Stimulated activated CD4-positive, alpha-beta T cell treated with anti-CD3 and anti-CD28 coated beads, Interleukin-4, amount 100 ng/mL, for 24 hours (primary cell): ENCODE measurements at places on chromosomes 1 and 21.

DNA sequence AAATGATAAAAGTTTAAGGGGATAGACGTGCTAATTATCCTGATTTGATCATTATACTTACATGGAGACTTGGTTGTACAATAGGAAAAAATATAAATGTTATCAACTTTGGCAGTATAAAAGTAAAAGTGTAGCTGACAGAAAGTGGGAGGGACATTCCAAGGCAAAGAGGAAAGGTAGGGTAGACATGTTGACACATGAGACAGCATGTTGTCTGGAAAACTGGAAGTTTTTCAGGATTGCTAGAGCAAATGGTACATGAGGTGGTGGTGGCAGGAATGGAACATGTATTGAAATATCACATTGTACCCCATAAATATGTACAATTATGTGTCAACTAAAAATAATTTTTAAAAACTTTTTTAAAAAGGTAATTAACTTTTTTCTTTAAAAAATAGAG, 13.2 kb downstream of the DIPK1A start:
- DNase-seq = no peak

- peak; percentile 32 for DNase-seq
These were observed 684 bp upstream of the MRPL20 start for GRCh38 chr1:1407636-1408318.

- no peak for DNase-seq
These were observed 303.6 kb downstream of the KCNH1 start for GRCh38 chr1:210830034-210831028.

DNA sequence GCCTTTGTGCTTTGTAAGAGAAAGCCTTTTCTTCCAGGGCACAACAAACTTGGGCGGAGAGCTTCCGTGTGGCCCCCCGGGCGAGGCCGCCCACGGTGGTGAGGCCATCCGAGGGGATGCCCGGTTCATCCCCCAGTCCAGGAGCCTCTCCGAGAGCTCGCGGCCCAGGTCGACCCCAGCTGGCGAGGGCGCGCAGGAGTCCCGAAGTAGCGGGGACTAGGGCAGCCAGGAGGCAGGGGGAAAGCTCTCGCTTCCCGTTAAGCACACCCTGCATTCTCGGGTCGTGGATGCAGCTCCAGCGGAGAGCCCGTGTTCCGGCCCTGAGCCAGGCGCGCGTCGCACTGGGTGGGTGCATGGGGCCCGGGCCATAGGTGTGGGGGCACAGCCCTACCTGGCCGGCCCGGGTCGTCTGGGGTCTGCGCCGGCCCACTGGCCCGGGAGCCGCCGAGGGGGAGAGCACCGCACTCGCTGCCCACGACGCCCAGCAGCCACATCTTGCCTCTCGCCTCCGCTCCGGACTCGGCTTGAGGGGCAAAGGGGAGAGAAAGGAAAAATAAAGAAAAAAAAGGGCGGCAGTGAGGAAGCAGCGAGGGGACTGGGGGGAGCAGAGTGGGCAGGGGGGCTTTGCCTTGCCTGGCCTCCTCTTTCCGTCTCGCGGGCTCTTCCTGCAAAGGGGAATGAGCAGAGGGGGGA, 1.8 kb downstream of the RNF220 start:
- no peak for DNase-seq
